ENCODE measurements at places on chromosomes 7 and 10.

DNA sequence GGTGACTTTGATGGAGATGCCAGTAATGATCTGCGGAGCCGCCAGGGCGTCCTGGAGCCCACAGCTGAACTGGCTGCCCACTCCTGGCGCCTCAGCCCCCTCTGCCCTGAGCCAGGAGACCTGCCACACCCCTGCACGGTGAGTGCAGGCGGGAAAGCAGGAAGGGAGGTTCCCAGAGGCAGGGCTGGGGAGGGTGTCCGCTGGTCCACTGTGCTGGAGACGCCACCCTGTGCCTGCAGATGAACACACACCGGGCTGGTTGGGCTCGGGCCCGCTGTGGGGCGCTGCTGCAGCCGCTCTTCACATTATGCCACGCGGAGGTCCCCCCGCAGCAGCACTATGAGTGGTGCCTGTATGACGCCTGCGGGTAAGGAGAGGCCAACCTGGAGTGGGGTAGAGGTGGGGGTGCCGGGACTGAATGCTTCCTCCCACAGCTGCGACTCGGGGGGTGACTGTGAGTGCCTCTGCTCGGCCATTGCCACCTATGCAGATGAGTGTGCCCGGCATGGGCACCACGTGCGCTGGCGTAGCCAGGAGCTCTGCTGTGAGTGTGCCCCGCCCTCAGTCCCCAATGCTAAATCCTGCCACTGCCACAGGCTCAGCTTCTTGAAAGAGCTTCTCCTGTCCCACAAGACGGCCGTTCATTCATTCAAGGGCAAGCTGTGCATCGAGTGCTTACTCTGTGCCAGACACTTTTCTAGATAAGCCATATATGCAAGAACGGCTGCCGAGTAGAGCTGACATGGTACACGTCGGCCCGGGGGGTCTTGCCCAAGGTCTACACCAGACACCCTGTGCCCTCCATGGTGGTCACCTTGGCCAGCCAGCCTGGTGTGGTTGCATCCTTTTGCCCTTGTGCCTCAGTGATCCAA, 14.3 kb upstream of the ZNF467 start:
- DNase-seq = no peak

DNA sequence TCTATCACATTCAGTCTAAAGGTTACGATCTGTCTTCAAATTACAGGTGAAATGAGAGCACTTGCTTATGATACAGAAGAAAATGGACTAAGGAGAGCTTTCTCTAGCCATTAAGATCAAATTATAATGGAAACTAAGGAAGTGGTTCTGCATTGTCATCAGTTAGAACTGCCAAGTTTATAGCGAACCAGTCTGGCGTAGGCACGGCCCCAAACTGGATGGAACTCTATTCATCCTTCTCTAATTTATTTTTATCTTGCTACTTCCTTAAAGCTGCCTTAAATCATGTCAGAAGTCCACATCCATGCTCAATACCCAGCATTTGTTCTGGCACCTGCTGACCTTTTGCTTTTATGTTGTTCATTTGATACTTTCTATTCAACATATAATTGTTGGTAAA, 63.7 kb upstream of the APBB1IP start:
- DNase-seq = no peak

DNA sequence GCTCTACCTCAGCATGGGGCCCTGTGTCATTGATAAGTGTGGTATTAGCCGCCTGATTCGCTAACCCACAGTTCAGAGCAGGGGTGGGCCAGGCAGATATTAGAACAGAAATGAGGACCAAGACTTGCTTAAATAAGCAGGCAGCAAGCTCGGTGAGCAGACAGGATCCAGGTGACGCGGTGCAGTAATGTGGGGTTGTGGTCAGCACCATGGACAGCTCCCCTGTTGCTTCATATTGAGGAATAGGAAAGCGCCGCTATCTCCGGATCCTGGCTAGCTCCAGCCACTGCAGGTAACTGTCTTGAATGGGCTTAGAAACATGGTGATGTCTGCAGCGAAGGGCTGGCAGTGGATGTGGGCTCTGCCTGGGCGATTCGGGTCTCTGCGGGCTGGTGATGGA, 51.3 kb upstream of the GPR26 start:
- peak; percentile 15 for DNase-seq

DNA sequence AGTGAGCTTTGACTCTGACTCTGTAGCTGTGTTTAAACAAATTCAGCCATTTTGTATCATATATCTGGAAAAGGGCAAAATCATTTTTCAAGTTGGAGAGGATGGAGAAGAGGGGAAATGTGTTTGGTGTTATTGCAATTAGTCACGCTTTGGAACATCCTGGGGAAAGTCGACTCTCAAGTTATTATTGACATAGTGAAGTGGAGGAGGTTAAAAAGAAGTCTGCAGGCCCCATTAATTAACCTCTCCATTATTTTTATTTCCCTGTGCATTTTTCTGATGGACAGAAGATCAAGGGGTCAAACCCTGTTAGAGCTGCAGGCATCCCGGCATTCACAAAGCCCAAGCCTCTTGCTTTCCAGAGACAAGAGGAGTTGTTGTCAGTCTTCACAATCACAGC, 132.6 kb downstream of the TEX36 start:
- DNase-seq = no peak

- no peak for DNase-seq
Measured at GRCh38 chr7:151062399-151063211, 3.2 kb downstream of the SLC4A2 start.

DNA sequence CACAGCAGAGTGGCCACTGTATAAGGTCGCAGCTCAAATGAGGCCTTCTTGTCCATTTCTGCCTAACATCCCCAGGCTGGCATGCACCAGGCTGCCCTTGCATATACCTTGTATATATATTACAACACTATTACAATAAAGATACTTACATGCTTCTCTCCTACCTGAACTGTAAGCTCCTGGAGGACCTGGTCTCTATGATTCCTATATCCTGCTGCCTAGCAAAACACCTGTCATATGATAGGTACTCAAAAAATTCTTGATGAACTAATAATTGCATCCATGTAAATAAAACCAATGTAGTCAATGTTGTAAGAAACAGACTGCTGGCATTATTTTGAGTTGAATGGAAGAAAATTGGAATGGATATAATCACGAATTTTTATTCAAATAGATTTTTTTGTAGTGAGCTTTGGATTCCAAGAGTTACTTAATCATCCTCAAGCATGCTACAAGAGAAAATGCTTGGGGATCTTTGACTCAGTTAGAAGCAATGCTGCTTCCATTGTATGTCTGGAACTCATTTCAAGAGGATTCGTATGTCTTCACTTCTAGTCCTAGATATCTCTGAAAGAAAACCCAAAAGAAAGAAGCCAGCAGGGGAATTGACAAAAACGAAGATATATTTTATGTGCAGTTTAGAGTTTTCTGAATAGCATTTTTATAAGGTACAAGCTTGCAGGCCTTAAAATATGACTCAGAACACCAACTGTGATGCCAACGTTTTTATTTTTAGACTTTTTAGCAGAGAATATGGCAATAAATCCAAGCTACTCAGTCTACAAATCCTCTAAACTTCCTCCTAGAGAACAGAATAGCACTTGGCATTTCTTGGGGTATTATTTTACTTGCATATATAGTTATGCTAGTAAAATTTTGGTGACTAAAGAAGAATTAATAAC, 53.1 kb downstream of the OSBPL3 start:
- DNase-seq = no peak

DNA sequence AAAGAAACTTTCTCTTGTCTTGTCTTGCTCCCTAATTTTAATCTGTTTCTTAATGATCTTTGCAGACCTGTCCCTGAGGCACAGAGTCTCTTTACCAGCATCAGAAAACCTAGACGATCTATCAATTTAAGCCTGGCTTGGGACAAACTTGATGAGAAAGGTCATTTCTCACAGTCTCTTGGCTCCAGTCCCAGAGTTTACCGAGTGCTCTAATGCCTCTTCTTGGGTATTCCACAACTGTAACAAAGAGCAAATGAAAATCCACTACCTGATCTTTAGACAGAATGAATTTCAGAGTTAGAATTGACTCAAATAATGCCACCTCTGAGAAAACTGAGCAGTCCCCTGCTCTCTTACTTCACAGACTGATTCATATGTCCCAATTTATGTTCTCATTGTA, 106.4 kb upstream of the DNAJB12 start:
- DNase-seq = no peak

- no peak for DNase-seq
Measured at GRCh38 chr10:77176232-77176631, 461.4 kb downstream of the KCNMA1 start.

DNA sequence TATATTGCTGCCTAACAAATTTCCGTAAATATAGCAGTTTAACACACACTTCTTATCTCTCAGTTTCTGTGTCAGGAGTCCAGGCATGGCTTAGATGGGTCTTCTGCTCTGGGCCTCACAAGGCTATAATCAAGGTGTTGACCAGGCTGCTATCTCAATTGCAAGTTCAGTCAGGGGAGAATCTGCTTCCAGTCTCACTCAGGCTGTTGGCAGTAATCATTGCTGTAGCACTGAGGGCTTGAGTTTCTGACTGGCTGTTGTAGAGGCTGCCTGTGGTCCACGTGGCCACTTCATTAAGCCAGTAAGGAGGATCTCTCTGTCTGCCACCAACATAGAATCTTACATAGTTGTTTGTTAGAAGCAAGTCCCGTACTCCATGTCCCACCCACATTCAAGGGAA, 138.4 kb downstream of the ST7 start:
- DNase-seq = no peak

GRCh38 chr10:106436123-106436715, 728.3 kb downstream of the SORCS1 start:
- DNase-seq = no peak

- DNase-seq = no peak
Measured at GRCh38 chr10:13956826-13957225, 370.1 kb downstream of the PRPF18 start.

DNA sequence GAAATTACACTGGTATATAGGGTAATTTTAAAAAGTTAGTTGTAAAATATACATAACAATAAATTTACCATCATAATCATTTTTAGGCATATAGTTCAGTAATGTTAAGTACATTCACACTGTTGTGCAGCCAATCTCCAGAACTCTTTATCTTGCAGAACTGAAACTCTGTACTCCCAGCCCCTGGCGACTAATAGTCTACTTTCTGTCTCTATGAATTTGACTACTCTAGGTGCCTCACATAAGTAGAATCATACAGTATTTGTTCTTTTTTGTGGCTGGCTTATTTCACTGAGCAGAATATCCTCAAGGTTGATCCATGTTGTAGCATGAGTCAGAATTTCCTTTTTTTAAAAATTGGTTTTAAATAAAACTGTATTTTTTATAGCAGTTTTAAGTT, 41.4 kb downstream of the NRF1 start:
- no peak for DNase-seq

DNA sequence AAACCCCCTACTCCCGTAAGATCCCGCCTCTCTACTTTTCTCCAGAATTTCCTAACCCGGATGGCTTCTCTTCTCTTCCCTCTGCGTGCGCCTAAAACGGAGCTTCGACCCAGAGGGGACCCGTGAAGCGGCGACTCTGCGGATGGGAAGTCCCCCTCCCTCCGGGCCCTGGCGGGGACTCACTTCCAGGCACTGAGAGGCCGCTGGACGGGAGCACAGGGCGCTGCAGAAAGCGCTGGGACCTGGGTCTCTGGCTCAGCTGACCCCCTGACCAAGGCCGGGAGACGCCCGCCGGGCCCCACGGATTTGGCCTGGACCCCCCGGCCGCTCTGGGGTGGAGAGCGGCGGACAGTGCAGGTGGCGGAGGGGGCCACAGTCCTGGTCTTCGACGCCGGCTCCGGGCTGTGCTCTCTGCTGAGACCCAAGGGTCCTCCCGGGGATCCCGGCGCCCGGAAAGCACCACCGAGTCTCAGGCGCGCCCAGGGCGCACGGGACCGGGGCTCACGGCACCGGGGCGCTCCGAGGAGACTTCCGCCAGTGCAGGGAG, 688 bp upstream of the FOXL3 start:
- no peak for DNase-seq

- no peak for DNase-seq
Measured at GRCh38 chr7:21762469-21762868, 183.2 kb downstream of the CDCA7L start.

- DNase-seq = no peak
Measured at GRCh38 chr7:99034932-99035722, 108.8 kb downstream of the SMURF1 start.

- no peak for DNase-seq
Measured at GRCh38 chr10:91597197-91597881, 35.5 kb downstream of the PPP1R3C start.

GRCh38 chr7:490461-491291, 29.0 kb downstream of the PDGFA start:
- no peak for DNase-seq

GRCh38 chr7:84746353-84746752, 440.5 kb downstream of the SEMA3D start:
- DNase-seq = no peak

DNA sequence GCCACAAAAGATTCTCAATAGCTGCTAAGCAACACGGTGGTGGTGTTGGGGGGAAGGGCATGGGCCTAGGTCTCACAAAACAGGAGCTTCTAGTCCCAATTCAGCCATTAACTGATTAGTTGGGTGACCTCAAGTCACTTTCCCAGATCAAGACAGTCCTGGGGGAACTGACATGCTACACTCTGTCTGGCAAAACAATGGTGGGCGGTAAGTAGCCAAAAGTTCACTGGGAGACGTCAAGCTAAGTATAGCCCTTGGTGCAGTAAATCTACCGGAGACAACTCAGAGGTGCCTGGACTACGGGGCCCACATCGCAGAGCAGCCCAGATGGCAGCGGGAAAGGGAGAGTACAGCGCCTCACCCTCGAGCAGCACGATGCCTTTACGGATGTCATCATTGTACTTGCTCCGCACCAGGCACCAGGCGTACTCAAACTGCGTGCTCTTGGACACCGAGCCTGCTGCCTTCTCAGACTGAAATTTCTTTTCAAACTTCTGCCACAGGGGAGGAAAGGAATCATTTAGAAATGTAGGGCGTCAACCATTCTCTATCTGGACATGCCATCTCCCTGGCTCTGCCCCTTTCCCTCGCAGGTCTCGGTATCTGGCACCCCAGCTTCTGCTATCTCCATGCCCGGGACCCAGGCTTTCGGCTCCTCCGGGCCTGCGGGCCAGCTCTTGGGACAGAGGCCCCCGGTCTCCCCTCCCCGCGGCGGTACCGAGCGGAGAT, 1.1 kb downstream of the FIS1 start:
- peak; percentile 96 for DNase-seq

DNA sequence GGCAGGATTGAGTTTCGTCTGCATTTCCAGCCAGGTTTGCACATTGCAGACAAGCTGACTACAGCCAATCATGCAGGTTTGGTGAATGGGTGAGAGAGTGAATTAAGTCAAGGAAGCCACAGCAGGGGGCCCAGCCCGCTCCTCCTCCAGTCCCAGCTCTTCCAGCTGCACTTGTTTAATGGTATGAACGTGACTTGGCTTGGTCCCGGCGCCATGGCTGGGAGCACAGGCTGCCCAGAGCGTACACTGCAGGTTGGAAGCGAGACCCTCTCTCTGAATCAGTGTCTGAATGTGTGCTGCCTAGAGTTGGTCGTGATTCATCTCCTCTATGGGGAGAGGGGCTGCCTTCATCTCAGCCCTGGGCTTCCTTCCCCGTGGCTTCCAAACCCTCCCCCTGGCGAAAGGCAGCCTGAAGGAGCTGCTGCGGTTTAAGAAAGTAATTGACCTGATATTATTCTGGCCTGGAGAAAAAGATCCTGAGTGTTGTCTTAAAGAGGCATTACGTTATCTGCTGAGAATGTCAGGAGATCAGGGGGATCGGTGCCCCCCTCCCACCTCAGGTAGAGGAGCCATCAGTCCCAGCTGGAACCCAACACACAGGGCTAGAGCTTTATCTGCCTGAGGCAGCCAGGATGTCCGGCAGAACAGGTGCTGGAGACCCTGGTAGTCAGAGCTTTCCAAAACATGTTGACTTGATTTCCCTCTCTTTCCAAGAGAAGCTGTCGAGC, 132.1 kb downstream of the COL26A1 start:
- DNase-seq = no peak
